Vagina (tissue), 2 donors: ENCODE measurements at places on chromosomes 3 and 15. TPM values are rescaled to one million over a fixed set of nuclear protein-coding genes. Genes with fewer than 3 reads are reported as not detected.

DNA sequence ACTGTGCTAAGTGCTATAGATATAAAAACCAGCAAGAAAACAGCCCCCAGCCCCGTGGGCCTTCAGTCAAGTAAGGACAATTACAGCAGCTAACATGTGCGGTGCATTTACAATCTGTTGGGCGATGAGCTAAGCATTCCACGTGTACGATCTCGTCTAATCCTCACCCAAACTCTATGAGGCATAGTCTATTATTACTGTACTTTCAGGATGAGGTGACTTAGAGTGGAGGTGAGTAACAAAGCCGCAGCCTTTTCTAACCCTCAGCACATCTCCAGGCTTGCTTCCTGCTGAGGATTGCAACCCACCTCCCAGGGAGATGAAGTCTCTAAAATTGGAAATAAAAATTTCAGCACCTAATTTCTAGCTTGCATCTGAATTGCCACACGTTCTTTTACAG is 53.2 kb upstream of the MCF2L2 start:
- no peak overlapping the region for H3K4me3 ChIP-seq
- H3K4me1 ChIP-seq = no peaks in the 10 kb centered on the region
- no peak for DNase-seq
- no peaks in the 10 kb centered on the region for H3K36me3 ChIP-seq
- no peaks in the 10 kb centered on the region for H3K27me3 ChIP-seq

DNA sequence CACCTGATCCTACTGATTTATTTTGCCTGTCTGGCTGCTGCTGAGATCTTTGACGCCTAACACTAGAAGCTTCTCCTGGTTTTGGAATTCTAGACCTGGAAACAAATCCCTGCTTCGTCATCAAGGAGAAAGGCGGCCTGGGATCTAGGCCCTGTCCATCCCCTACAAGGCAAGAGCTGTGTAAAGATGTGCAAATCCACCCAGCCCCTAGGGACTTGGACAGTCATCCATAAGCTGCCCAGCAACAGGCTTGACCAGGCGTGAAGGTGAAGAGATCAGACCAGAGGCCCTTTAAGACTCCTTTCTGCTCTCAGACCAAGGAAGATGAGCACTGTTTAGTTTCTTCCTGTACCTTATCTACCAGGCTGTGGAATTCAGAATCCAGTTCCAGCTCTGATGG is 32.2 kb downstream of the SLC41A3 start:
- DNase-seq = no peak
- H3K27me3 ChIP-seq = no peaks in the 10 kb centered on the region
- H3K27ac ChIP-seq = no peak overlapping the region
- H3K4me3 ChIP-seq = no peak overlapping the region

GRCh38 chr3:152241142-152242017 is 27.3 kb upstream of the MBNL1 start:
- no peaks in the 10 kb centered on the region for H3K27me3 ChIP-seq
- no peak overlapping the region for H3K4me3 ChIP-seq
- DNase-seq = no peak
- no peaks in the 10 kb centered on the region for H3K4me1 ChIP-seq

- H3K27ac ChIP-seq = peak overlapping the region; percentile 32
- H3K4me3 ChIP-seq = no peak overlapping the region
- H3K4me1 ChIP-seq = no peaks in the 10 kb centered on the region
- no peaks in the 10 kb centered on the region for H3K36me3 ChIP-seq
Measured at GRCh38 chr3:188076176-188076575, 77.8 kb upstream of the LPP start.

GRCh38 chr3:109618766-109619378 is 281.5 kb upstream of the DPPA4 start:
- no peaks in the 10 kb centered on the region for H3K4me1 ChIP-seq
- DNase-seq = no peak
- H3K36me3 ChIP-seq = no peaks in the 10 kb centered on the region
- H3K4me3 ChIP-seq = no peak overlapping the region

DNA sequence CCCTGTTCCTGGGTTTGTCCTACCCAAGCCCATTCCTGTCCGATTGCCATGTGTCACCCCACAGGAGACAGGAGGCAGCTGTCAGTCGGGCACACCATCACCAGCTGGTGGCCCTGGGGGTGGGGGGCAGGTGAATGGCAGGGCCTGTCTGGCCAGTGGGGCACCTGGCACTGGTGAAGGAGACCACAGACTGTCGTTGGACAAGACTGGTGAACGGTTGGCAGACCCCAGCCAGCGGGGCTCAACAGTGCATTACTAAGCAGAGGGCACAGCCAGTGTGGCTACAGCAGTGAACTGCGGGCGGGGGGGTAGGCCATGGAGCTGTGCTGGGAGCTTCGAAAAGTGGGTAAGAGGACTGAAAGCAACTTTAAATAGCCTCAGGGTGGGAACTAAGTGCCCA is 2.1 kb downstream of the SEMA7A start:
- no peak overlapping the region for H3K27ac ChIP-seq
- H3K27me3 ChIP-seq = no peaks in the 10 kb centered on the region
- DNase-seq = no peak
- peak overlapping the region; percentile 54 for H3K4me3 ChIP-seq

- H3K36me3 ChIP-seq = no peaks in the 10 kb centered on the region
- no peak for DNase-seq
- no peak overlapping the region for H3K27ac ChIP-seq
- H3K4me3 ChIP-seq = no peak overlapping the region
- no peaks in the 10 kb centered on the region for H3K27me3 ChIP-seq
- H3K4me1 ChIP-seq = no peaks in the 10 kb centered on the region
Measured at GRCh38 chr3:145737952-145738351, 423.0 kb downstream of the PLOD2 start.

DNA sequence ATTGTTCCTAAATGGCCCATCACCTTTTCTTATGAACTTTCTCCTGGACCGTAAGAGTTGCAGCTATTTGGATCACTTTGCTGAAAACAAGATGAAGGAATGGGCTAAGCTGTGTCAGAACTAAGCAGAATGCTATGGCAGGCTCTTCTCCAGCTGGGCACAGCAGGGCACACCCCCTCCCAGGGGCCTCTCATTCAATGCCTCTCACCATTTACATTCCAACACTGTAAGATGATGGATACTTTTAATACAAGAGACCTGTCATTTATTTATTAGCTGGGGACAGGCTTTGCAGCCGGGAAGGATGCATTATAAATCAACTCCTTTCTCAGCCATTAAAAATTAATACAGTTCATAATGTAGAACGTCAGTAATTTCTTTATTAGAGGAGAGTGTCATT is 240.1 kb downstream of the NTRK3 start:
- H3K27ac ChIP-seq = no peak overlapping the region
- no peaks in the 10 kb centered on the region for H3K27me3 ChIP-seq
- no peaks in the 10 kb centered on the region for H3K36me3 ChIP-seq
- no peak overlapping the region for H3K4me3 ChIP-seq
- DNase-seq = no peak
- no peaks in the 10 kb centered on the region for H3K4me1 ChIP-seq

GRCh38 chr3:128338536-128339330 is 128.0 kb downstream of the DNAJB8 start:
- DNase-seq = no peak
- no peak overlapping the region for H3K4me3 ChIP-seq
- H3K27me3 ChIP-seq = no peaks in the 10 kb centered on the region
- H3K27ac ChIP-seq = no peak overlapping the region
- peaks cover 5% of the 10 kb centered on the region for H3K36me3 ChIP-seq

DNA sequence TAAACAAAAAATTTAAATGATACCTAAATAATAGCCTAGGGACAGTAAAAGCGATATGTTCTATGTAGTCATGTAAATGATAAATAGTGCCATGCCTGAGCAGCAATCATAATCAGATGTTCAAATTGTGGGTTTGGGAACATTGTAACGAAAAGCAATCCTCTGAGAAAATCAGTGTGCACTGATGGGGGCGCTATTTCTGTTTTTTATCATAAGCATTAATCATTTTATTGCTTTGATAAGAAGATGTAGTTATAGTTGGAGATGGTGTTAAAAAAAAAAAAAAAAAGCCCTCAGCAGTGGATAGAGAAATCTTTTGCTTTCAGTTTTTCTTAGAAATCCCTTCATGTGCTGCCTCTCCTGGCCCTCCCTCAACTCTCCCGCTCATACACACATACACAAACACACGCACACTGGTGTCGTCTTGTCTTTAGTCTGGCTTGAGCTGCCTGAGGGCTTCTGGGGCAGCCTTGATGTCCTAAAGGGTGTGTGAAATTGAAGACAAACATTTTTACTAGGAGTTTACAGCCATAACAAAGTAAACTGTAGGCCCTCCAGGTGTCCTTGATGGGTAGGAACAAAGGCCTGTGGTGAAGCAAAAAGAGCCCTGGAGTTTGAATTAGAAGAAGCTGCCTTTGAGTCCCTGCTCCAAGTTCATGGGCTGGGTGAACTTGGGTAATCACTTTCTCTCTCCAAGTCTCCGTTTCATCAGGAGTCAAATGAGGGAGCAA is 428.1 kb downstream of the SOX2 start:
- H3K27ac ChIP-seq = no peak overlapping the region
- no peaks in the 10 kb centered on the region for H3K36me3 ChIP-seq
- no peak for DNase-seq
- no peaks in the 10 kb centered on the region for H3K27me3 ChIP-seq

DNA sequence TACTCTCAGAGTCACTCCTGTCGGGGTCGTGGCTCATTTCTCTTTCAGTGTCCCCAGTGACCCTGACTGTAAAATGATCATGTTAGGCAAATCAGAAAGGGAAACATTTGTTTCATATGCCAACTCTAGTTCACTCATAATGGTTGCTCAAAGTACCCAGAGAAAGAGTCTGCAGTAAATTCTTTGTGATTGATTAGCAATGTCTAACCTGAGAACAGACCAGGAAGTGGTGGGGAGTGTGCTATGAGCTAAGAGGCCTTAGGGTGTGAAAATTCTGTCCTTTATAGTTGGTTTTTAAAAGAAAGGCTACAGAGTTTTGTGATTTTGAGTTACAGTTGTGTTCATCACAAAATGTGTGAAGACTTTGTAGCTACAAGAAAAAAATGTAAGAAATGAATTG is 108.9 kb downstream of the EDEM1 start:
- DNase-seq = no peak
- H3K4me1 ChIP-seq = no peaks in the 10 kb centered on the region
- H3K27ac ChIP-seq = no peak overlapping the region
- no peak overlapping the region for H3K4me3 ChIP-seq
- no peaks in the 10 kb centered on the region for H3K27me3 ChIP-seq

DNA sequence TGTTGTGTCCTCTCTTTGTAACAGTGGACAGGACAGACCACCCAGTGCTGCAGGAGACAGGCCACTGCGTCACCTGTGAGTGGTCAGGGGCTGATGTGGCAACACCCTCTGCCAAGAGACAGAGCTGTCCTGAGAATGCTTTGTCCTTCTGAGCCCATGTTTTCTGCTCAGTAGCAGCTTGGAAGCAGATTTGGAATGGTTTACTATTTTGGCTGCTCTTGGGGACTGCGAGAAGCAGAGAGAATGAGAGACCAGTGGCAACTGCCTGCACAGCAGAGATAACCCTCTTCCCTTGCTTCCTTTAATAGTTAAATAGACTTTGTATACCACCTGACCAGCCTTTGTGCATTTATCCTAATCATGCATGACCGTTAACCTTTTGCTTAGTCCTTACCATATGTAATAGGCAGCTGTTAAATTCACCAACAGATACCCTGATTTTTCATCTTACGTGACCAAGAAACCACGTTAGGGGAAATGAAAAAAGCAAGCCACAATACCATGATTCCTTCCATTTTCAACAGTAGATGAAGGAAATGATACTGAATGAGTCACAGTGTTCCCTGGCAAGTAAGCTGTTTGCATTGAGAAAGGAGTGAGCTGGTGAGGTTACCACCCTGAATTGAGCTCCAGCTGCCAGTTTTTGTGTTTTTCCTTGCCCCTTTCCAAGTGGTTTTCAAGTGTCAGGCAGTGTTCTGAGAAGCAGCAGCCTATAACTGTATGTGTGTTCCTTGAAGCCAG is 35.5 kb downstream of the B3GALNT1 start:
- no peak for DNase-seq
- H3K27ac ChIP-seq = no peak overlapping the region
- H3K4me3 ChIP-seq = no peak overlapping the region
- peaks cover 10% of the 10 kb centered on the region for H3K4me1 ChIP-seq
- H3K27me3 ChIP-seq = no peaks in the 10 kb centered on the region
- H3K36me3 ChIP-seq = no peaks in the 10 kb centered on the region

DNA sequence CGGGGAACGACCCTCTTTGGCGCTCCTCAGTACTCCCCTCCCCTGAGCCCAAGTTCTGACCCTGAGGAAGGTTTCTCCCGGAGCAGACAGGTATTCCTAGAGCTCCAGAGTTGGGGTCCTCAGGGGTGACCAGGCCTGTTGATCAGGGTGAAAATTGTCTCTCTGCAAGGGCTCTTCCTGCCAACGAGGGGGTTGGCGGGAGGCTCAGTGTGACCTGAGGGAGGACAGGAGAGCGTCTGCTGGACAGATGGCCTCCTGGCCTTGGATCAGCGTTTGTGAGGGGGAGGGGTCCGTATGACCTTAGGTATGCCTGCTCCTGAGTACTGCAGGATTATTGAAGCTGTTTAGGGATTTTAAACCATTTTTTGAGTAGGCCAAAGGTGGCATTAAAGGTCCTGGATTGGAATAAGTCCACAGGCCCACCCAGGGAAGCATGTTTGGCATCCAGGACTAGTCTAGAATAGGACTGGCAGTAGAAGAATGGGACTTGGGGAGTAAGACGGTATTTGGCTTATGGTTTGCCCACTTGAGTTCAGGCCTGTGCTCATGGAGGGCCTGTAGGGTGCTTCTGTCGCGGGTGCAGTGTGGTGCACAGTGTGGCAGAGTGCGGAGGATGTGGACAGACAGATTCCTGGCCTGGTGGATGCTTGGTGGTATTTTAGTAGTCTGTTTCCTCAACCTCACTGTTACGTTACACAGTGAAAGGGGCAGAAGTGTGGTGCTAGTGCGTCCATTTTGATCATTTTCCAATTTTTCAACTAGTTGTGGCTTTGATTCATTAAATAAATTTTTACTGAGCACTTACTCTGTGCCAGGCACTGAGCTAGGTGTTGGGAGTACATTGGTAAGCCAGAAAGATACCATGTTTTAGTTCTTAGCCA is 959 bp downstream of the ZNF592 start:
- no peak for DNase-seq
- no peaks in the 10 kb centered on the region for H3K27me3 ChIP-seq
- H3K36me3 ChIP-seq = no peaks in the 10 kb centered on the region
- peak overlapping the region; percentile 99 for H3K27ac ChIP-seq
- peak overlapping the region; percentile 95 for H3K4me3 ChIP-seq

GRCh38 chr15:73965758-73966113 is 26.4 kb downstream of the STOML1 start:
- no peak for DNase-seq
- no peaks in the 10 kb centered on the region for H3K4me1 ChIP-seq
- no peaks in the 10 kb centered on the region for H3K36me3 ChIP-seq
- H3K27me3 ChIP-seq = no peaks in the 10 kb centered on the region
- no peak overlapping the region for H3K4me3 ChIP-seq

AMIGO3 gene
- not detected for total RNA-seq

GALNT15 gene
- total RNA-seq = 225 TPM

CEP19 gene
- total RNA-seq = 1.5 TPM

RETNLB gene
- total RNA-seq = not detected

GOLGA6A gene
- 0.25 TPM for total RNA-seq

GAP43 gene
- total RNA-seq = 4.9 TPM

SNX22 gene
- not detected for total RNA-seq
